SHP77 (cell line): ENCODE measurements at places on chromosomes 6 and 20.

GRCh38 chr6:3825851-3826581, 23.2 kb upstream of the FAM50B start:
- DNase-seq, result peak; percentile 21

GRCh38 chr6:22059126-22059525, 237.7 kb downstream of the PRL start:
- no peak for DNase-seq

DNA sequence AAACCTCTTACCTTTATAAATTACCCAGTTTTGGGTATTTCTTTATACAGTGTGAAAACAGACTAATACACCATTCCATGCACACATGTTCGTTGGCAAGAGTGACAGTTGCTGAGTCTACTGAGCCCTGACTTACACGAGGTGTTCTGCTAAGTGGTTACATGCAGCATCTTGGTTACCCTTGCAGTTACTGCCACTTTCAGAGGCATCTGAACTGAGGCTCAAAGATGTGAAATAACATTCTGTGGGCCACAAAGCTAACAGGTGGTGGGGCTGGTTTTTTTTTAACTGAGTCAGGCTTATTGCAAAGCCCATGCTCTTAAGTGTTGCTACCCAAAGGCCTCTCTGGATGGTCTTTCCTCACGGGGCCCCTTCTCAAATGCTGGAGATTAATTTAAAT, 54.4 kb upstream of the GTSF1L start:
- DNase-seq, result no peak

DNA sequence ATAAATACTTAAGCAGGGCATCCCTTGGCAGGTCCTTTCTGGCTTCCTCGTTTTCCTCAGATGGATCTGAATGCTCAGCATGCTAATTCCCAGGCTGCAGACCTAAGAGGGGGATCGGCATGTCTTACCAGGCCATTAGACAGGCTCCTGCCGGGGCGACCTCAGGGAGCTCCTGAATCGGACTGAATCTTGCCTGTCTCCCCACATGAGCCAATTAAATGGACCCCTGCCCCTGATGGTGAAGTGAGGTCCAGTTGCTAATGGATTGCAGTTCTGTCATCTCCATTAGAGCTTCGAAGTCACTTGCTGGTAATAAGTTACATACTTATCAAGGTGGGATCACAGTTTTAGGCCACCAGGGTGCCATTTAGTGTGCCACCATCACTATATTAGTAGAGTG, 51.4 kb downstream of the NOL4L start:
- no peak for DNase-seq

DNA sequence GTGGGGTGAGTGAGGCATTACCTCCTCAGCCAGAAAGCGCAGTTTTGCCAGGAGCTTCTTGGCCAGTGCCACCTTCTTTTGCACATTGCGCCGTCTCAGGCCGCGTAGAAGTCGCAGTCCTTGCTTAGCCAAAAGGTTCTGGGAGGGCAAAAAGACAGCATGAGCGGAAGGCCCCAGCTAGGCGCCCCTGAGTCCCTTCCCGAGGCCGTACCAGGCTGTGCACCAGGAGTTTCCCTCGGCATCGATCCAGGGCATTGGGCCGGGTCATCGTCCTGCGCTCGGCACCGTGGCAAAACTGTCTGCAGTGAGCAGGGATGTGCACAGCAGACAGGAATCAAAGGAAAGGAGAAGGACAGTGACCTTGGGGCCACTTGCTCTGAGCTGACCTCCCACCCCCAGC, 20.2 kb upstream of the SPAG4 start:
- DNase-seq, result no peak

- no peak for DNase-seq
These were observed 2.0 kb upstream of the PLCG1 start for GRCh38 chr20:41135187-41135887.

DNA sequence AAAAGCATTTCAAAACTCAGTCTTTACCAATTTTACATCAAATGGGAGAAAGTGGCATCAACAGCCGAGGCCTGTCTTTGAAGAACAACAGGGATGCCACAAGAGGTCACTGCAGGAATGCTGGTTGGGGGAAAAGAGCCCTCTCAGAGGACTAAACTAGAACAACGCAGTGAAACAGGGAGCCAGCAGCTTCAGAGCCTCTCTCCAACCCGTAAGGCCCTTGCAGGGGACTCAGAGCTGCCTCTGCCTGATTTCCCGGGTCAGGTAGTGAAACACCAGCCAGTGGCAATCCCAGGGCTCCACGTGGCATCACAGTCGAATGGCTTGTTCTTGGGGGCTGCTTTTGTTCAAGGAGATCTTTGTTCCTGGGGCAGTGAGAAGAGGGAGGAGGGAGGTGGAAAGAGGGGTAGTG, 55.0 kb upstream of the KCNK16 start:
- peak; percentile 30 for DNase-seq

GRCh38 chr6:159969921-159970320, 1.0 kb downstream of the IGF2R start:
- peak; percentile 41 for DNase-seq

- no peak for DNase-seq
These were observed 197.6 kb downstream of the RIMS1 start for GRCh38 chr6:72083976-72084375.

- DNase-seq, result no peak
These were observed 31.1 kb upstream of the F13A1 start for GRCh38 chr6:6351511-6352025.

DNA sequence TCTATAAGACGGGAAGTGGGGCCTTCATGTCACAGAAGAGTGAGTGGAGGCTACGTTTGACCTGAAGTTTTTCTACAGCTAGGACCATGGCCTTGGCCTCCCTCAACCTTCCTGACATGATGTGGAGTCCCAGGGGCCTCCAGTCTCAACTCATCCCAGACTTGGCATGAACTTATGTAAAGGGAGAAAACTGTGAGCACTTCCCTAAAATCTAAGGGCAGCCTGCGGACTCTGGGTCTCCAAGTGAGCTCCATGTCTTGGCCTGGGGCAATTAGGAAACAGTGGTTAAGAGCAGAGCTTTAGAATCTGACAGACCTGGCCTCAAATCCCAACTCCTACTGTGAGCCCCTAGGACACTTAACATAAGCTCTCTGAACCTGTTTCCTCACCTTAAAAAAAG, 182.5 kb downstream of the ZNF217 start:
- DNase-seq, result no peak

DNA sequence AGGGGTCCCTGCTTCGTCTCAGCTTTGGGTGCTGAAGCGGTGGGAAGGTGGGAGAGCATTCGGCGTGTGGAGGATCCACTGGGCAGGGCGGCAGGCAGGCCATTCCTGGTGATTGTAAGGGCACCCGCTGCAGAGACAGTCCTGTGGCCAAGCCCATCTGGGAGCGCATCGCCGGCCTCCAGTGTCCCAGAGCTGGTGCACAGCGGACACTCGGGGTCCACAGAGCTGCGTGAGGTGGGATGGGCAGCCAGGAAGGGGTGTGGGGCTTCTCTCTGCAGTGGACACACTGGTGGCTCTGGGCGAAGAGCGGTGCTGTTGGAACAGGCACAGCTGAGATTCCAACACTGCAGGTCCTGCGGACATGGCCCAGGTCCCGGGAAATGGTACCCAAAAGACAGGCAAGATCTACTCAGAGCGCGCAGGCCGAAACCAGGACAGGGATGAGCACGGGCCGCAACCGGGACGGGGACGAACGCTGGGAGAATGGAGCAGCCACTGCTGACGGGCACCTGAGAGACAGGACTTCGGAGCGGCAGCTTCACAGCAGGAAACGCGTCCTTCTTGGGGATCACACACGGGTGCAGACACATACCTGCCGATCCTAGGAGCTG, 188.2 kb downstream of the ERMARD start:
- no peak for DNase-seq

DNA sequence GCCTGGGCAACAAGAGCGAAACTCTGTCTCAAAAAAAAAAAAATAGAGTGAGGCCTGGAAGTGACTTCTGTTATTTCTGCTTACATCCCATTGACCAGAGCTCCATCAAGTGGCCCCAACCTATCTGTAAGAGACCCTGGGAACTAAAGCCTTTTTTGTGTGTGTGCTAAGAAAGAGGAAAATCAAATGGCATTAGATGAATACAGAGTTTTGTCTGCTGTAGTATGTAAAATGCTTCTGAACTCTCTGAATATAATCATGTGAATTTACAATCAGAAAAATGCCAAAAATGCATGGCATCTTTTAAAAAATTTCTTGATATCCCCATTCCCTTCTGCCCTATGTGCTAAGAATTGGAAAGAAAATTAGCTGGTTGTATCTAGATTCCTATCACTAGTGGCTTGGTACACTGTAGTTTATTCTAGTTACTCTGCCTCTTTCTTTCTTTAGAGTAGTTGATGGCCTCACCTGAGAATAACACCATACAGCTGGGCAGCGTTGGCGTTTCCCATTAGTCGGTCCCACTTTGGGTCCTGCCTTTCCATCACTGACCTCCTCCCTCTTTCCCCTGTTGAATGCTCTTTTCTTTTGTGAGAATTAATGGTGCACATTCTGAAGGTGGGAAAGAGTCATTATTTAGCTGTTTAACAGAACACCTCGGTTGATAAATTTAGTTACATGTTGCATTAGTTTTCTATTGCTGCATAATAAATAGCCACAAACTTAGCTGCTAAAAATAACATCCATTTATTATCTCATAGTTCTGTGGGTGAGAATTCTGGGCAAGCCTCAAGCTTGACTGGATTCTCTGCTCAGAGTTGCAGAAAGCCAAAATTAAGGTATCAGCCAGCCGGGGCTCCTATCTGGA, 38.2 kb downstream of the SAMD5 start:
- DNase-seq, result no peak

- DNase-seq, result no peak
These were observed 78.6 kb downstream of the KIF13A start for GRCh38 chr6:17908831-17909230.

DNA sequence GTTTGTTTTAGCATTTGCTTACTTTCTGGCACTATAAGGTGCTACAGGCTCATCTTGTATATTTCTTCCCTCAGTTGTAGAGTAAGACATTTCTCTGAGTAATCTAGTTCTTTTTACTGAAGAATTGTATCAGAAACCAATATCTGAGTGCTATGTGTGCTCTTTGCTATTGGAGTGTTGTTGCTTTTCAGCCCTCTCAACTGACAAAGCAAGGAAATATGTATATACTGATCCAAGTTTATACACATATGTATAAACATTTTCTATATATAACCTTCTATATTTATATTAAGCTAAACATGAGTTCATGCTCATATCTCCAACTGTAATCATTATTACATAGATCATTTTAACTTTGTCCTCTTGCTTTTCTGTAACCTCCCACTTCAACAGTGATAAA, 405.7 kb downstream of the RFPL4B start:
- no peak for DNase-seq

DNA sequence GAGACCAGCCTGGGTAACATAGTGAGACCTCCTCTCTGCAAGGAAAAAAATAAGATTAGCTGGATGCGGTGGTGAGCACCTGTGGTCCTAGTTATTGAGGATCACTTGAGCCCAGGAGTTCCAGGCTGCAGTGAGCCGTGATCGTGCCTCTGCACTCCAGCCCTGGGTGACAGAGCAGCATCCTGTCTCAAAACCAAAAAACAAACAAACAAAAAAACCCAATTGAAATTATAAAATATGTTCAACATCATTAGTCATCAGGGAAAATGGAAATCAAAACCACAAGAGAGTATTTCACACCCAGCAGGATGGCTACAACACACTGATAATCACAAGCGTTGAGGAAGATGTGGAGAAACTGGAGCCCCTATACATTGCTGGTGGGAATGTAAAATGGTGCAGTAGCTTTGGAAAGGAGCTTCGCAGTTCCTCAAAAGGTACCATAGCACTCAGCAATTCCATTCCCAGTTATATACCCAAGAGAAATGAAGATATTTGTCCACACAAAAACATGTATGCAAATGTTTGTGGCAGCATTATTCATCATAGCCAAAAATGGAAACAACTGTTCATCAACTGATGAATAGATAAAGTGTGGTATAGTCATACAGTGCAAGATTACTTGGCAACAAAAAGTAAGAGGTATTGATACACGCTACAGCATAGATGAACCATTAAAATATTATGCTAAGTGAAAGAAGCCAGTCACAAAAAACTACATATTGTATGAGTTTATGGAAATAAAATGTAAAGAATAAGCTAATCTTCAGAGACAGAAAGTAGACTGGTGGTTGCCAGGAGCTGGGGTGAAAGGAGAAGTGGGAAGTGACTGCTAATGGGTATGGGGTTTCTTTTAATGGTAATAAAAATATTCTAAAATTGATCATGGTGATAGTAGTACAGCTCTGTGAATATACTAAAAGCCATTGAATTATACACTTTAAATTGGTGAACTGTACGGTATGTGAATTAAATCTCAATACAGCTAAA, 38.7 kb upstream of the RIPOR2 start:
- no peak for DNase-seq

GRCh38 chr6:148869585-148869984, 122.8 kb downstream of the UST start:
- DNase-seq, result no peak

- DNase-seq, result no peak
These were observed 244.2 kb downstream of the HIVEP2 start for GRCh38 chr6:142700671-142701312.

- DNase-seq, result no peak
These were observed 366.8 kb upstream of the KHDRBS2 start for GRCh38 chr6:62652692-62653328.

- no peak for DNase-seq
These were observed 433.2 kb upstream of the SPTLC3 start for GRCh38 chr20:12575352-12576095.

DNA sequence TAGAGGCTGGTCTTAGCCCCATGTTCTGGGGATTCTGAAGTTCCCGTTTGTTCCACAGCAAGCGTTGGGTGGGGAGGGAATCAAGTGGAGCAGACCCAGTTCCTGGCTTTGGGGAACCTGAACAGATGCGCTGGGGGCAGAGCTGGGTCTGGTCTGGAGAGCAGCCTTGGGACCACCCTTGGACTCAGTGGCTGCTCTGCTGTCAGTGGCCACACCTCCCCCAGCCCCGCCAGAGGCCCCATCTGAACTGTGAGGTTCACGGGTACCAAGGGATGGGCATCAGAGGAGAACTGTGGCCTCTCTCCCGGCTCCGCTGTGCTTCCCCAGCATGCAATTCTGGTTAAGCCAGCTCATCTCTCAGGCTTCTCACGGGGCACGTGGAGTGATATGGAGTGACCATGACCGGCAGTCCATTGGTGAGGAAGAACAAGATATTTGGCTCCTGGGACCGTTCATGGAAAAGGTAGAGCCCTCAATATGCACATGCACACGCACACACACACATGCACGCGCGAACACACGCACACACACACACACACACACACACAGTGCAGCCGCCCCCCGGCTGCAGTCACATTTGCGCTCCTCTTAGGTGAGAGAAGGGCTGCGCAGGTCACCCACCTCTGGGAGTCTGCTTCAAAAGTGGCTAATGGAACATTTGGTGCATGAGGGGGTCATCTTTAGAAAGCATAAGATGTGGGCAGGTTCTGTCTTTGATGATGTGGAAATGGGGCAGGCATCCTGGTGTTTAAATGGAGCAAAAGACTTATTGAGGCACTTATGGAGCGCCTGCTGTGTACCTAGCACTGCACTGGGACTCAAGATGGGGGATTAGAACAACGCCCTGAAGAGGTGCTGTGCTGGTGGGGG, 6.0 kb downstream of the DLGAP4 start:
- DNase-seq, result no peak
